Stimulated activated CD8-positive, alpha-beta memory T cell treated with anti-CD3 and anti-CD28 coated beads, Interleukin-4, amount 100 ng/mL, for 1 hour (primary cell): ENCODE measurements at places on chromosomes 3 and 15.

DNA sequence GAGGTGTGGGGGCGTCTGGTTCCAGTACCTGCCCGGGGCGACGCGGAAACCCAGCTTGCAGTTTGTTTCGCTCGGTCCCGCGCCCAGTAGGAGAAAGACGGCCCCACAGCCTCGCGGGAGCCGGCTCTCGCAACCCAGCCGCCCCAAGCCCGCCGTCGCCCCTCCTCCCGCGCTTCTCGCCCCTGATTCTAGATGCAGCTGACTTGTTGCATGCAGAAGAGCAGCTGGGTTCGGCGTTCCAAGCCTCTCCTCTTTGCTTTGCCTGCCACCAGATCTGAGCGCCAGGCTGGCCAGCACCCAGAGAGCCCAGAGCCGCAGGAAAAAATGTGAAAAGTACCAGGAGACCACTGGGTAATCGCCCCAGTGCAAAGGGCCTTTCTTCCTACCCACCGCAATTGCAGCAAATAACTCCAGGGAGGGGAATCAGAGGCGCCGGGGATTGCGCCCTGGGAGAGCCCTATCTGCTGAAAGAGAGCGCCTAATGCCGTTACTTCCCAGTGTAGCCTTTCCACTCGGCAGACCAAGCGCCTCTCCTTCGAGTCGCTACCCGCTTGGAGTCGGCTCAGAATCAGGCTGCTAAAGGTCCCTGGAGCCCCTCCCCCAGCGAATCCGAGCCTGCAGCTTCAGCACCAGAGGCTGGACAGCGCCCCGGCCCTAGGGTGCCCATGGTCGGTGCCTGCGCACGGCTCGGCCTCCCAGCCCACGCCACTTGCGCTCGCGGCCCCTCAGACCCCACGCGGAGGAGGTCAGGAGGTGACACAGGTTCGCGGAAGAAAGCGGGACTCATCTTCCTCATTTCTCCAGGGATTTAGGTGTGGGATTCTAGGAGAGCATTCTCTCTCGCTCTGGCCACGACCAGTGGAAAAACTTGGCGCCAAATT, 15.7 kb upstream of the AEN start:
- DNase-seq = no peak

DNA sequence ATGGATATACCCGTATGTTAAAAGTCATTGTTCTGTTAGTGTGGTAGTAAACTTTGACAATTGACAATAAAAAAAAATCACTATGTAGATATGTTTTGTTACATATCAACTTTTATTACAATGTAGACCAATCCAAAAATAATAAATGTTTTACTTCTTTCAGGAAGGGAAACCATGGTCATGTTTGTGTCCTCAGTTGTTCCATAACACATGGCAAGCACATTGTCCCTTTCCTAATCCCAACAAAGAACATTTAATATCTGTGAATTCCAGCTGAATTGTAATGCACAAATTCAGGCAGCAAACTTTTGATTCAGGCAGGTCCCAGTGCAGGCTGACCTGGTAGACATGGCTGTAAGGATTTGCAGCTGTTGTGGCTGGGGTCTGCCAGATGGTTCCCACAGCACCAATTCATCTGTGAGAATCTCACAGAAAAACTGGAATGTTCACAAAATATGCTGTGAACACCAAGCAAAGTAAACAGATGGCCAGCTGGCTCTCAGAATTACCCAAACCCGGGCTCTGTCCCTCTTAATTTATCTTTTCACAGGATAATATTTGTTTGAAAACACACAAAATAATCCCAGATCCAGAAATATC, 1.9 kb upstream of the SPG21 start:
- no peak for DNase-seq

DNA sequence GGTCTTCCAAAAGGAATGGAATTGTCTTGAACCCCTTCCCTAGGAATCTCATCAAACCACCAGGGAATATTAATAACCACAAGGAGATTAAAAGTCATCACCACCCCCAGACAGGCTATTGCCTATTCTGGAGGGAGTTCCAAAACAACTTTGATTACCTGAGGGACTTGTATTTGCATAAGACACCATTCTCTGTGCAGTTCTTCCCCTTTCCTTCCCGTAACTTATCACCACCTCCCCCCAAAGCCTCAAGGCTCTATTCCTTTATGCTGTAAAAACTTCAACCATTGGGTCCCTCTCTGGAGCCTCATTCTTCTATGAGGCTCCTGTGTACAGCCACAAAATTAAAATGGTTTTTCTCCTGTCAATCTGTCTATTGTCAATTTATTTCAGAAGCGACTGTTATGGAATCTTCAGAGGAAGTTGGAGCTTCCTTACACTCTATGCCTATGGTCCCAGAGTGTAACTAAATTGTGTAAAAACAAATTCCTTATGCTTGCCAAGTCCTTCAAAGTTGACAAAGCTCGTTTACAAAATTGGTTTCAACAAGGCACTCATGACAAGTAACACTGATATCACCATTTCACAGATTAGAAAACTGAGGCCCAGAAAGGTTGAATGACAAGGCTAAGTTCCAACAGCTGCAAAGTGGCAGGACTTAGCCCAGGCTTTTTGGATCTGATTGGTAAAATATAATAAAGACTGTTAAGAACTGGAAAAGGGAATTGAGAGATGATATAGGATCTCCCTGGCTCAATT, 68.3 kb upstream of the HERC1 start:
- DNase-seq = no peak

GRCh38 chr3:5275529-5275928, 88.0 kb downstream of the EDEM1 start:
- DNase-seq = no peak

DNA sequence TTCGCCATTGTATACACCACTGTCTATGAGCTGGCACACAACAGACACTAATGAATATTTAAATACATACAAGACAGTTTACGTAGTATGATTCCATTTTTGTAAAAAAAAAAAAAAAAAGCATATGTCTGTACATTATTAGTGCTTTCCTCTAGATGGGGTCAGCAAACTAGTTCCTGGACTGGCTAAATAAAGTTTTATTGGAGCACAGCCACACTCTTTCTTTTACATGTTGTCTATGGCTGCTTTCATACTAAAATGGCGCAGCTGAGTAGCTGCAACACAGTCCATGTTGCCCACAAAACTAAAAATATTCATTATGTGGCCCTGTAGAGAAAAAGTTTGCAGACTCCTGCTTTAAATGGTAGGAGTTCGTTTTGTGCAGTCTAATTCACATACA, 70.7 kb upstream of the FRMD4B start:
- no peak for DNase-seq

- DNase-seq = no peak
Measured at GRCh38 chr3:183350164-183350563, 78.3 kb downstream of the MCF2L2 start.

DNA sequence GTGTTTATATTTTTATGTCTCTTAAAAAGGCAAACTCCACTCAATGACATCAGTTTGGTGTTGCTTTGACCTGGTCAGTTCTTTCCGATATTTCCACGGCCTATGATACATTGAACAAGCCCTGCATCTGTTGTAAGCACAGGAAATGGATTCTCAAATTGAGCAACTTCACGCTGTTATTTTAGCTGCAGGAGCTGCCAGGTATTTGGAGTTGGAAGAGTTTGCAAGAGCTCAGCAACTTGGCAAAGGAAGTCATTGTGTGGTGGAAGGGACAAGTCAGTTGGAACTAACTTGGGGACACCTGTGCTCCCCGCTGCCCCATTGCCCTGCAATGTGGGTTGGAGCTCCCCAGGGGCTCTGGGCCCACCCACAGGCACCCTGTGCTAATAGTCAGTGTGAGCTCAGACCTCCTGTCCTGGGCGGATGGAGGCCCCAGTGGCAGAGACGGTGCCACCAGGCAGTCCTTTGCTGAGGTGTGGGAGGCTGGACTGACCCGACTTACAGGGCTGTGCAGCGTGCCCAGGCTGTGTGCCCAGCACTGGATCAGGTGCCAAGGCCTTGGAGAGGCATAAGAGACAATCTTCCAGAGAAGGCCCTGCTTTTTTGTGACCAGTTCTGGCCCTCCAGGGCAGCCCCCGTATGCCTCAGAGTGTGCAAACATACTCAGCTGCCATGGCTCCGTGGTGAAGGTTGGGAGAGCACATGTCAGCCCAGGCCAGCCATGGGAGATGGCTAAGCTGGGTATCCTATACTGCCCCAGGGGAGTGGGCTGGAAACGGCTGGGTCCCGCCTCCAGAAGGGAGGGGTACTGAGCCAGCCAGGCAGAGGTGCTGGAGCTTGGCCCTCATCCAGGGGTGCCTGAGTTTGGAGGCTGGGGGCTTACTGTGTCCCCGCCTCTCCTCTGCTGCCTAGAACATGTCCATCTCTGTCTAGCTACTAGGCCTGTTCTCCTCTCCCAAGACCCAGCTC, 43.5 kb downstream of the KY start:
- no peak for DNase-seq

DNA sequence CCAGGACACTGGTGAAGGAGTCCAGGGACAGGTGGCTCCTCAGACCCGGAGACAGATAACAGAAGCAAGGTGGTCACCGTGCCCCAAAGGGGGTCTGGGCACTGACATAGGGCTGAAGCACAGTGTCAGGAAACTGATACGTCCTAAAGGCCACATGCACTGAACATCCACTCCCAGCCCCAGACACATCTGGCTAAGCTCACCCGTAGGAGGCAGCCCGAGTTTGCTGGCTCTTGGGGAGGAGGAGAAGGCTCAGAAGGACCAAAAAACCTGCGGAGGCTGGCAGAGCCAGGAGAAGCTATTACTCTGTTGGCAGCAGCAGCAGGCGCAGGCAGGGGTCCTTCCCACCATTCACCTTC, 1.2 kb downstream of the CACNA2D2 start:
- DNase-seq = no peak

DNA sequence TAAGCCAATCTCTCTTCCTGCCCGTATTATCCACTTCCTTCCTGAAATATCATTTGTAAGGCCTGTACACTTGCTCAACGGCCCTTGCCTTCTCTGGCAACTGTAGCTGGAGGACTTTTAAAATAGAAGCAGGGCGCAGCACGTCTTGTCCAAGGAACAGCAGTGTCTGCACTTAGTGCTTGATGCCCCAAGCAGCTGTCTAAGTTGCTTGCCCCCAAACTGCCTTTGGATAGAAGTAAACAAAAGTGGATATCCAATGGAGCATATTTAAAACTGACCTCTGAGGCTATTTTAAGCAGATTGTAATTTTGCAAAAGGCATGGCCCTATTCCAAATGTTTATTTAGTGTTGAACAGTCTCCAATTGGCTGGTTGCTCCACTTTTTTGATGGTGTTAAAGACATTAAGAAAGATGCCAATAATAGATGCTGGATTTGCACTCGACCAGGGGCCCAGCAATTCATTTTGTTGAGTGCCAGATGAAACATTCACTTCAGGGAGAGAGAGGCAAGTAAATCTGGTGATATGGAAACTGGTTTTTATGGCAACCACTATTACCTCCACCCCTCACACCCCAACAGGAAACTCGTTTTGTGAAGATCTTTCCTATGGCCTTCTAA, 526.8 kb upstream of the TBL1XR1 start:
- no peak for DNase-seq

- no peak for DNase-seq
Measured at GRCh38 chr3:55343486-55344357, 143.4 kb downstream of the WNT5A start.

GRCh38 chr15:40904552-40905201, 10.4 kb downstream of the VPS18 start:
- DNase-seq = no peak

DNA sequence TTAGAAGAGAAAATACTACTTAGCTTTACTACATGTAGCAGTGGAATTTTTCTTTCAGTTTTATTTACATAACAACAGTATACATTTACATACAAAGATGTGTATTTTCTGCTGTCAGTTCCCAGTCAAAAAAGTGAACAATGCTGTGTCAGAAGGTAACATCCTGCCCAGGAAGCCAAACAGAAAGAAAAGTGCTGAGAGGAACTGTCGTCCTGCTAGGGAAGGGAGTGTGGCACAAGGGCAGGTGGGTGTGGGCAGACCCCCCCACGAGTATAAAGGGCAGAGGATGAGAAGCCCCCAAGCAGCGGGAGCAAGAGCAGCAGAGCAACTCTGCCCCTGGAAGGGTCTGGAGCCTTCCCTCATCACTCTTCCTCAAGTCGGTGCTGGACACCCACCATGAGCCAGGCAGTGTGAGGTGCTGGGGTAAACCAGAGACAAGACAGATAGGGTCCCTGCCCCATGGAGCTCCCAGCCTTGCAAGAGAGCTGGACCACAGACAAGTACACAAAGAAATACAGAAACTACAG, 39.7 kb downstream of the TBC1D2B start:
- DNase-seq = no peak

GRCh38 chr3:13149330-13150108, 76.3 kb upstream of the IQSEC1 start:
- no peak for DNase-seq
